ENCODE measurements at places on chromosomes 11 and 22.
A peak's percentile ranks its signal among the peaks of the same experiment; 100 is the strongest.

DNA sequence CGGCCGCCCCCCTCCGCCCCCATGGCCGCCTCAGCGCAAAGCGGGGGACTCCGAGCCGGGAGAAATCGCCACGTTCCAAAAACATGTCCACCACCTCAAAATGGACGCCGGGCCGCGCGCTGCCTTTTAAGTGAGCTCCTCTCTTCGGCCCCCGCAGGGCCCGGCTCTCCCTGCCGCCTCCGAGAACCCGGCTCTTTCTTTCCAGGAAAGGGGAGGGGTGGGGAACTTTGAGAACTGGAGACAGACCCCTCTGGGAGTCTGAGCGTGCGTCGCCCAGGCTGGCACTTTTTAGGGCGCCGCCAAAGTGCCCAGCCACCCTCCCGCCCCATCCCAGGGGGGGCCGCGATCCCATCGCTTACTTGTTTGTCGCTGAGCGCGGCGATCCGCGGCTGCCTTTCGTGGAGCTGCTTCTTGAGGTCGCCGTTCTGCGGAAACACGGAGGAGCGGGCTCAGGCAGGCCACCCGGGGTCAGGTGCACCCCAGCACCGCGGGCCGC lies 1.6 kb downstream of the PHF21B start:
- peak overlapping the region; percentile 69 for H3K4me3 ChIP-seq
- H3K27ac ChIP-seq, result peak overlapping the region; percentile 83
- H3K36me3 ChIP-seq, result no peaks in the 10 kb centered on the region
- H3K27me3 ChIP-seq, result peaks cover 9% of the 10 kb centered on the region
- DNase-seq, result no peak

DNA sequence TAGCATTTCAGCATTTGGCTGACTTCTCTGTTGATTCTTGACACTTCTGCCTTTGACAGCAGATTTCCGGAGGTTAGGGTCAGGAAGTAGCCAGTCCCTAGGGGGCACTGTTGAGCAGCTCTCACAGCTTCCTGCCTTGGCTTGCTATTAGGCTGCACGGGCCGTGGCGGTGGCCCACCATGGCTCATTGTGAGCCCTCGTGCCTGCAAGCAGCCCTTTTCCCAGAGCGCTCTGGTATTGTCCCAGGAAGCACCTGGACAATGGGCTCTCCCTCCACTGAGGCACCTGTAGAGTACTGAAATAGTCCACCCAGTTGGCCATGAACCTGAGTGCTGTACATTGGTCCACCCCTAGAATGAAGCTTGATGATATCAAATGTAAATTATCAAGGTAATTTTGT lies 100.2 kb upstream of the GAL start:
- no peak for DNase-seq
- no peak overlapping the region for H3K4me3 ChIP-seq
- peaks cover 8% of the 10 kb centered on the region for H3K4me1 ChIP-seq
- H3K27me3 ChIP-seq, result no peaks in the 10 kb centered on the region
- peaks cover 85% of the 10 kb centered on the region for H3K36me3 ChIP-seq

DNA sequence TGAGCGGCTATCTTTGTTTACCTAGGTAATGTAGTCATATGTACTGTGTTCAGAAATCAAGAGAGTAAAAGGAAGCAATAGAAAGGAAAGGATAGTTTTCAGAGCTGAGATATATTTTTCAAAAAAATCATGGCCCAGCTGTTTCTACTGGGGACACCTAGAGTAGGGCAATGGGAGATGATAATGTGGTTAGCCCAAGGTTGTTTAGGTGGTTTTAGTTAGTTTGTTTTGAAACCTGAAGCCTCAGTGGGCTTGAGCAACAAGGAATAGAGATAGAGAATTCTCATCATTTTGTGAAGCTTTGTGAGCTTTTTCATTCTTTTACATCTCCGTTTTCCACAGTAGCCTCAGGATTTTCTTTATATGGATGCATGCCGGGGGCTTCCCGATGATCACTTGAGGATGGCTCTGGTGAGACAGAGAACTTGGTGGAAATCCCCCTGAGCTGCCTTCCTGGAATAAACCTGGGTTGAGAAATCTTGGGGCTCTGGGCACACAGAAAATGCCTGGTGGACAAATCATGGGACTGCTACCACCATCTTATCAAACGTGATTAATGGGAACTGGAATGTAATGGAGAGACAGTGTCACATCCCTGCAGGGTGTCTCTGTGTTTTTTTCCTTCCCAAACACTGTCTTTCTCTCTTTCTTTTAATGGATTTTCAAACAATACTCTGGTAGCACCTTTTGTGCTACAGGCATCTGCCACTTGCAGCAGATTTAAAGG lies 49.0 kb downstream of the ARHGAP42 start:
- DNase-seq, result no peak
- H3K27ac ChIP-seq, result no peak overlapping the region
- H3K36me3 ChIP-seq, result no peaks in the 10 kb centered on the region
- H3K4me1 ChIP-seq, result peaks cover 23% of the 10 kb centered on the region

GRCh38 chr11:45772449-45772774 lies 32.5 kb upstream of the SLC35C1 start:
- peaks cover 5% of the 10 kb centered on the region for H3K4me1 ChIP-seq
- H3K27me3 ChIP-seq, result no peaks in the 10 kb centered on the region
- H3K36me3 ChIP-seq, result no peaks in the 10 kb centered on the region

DNA sequence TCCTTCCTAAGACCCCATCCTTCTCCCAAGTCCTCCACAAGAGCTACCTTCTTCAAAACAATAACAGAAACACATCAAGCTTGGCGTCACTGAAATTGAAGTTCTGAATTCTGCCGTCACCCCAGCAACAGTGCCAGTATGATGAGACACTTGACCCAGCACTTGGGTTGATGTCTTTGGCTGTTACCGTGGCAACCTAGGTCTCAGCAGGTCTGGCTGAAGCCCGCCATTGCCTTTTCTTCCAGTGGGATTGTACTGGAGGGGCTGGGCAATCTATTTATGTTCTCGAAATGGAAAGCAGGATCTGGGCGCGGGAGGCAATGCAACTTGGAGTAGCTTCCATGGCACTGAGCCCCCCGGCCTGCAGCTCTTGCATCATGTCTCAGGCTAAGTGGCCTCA lies 23.8 kb downstream of the NPTXR start:
- H3K36me3 ChIP-seq, result no peaks in the 10 kb centered on the region
- H3K4me1 ChIP-seq, result no peaks in the 10 kb centered on the region
- H3K27ac ChIP-seq, result no peak overlapping the region

GRCh38 chr11:120482149-120482548 lies 29.4 kb upstream of the GRIK4 start:
- H3K27me3 ChIP-seq, result no peaks in the 10 kb centered on the region
- no peaks in the 10 kb centered on the region for H3K4me1 ChIP-seq
- no peak for DNase-seq
- H3K36me3 ChIP-seq, result peaks cover 19% of the 10 kb centered on the region

- no peaks in the 10 kb centered on the region for H3K4me1 ChIP-seq
- no peak overlapping the region for H3K4me3 ChIP-seq
- no peak overlapping the region for H3K27ac ChIP-seq
- no peaks in the 10 kb centered on the region for H3K27me3 ChIP-seq
- no peak for DNase-seq
Measured at GRCh38 chr11:79699246-79699645, 258.4 kb upstream of the TENM4 start.

DNA sequence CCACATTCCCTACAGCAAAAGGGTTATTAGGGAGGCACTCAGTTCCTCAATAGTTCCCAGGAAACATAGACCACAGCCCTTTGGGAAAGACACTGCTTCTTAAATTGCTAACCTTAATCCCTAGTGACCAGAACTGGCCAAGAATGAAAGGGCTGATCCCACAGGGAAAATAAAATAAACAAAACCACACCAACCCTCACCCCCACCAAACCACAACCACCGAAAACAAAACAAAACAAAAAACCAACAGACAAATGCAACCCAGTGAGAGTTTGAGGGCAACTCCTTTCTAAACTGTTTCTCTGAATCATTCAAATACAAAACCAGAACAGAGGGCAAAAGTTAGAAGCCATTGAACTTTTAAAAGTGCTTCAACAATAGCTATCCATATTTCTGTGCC lies 57.2 kb downstream of the NAV2 start:
- DNase-seq, result no peak

- no peaks in the 10 kb centered on the region for H3K4me1 ChIP-seq
- DNase-seq, result no peak
- H3K36me3 ChIP-seq, result no peaks in the 10 kb centered on the region
- H3K27ac ChIP-seq, result no peak overlapping the region
- H3K27me3 ChIP-seq, result no peaks in the 10 kb centered on the region
- no peak overlapping the region for H3K4me3 ChIP-seq
Measured at GRCh38 chr11:28343304-28344233, 235.4 kb downstream of the METTL15 start.

GRCh38 chr22:38097557-38098409 lies 12.7 kb downstream of the BAIAP2L2 start:
- no peak for DNase-seq
- no peak overlapping the region for H3K4me3 ChIP-seq
- no peak overlapping the region for H3K27ac ChIP-seq
- H3K4me1 ChIP-seq, result peaks cover 12% of the 10 kb centered on the region
- H3K36me3 ChIP-seq, result no peaks in the 10 kb centered on the region

- no peaks in the 10 kb centered on the region for H3K27me3 ChIP-seq
- H3K27ac ChIP-seq, result no peak overlapping the region
- H3K4me1 ChIP-seq, result no peaks in the 10 kb centered on the region
- no peaks in the 10 kb centered on the region for H3K36me3 ChIP-seq
- H3K4me3 ChIP-seq, result no peak overlapping the region
Measured at GRCh38 chr11:86119077-86119476, 50.2 kb upstream of the PICALM start.

DNA sequence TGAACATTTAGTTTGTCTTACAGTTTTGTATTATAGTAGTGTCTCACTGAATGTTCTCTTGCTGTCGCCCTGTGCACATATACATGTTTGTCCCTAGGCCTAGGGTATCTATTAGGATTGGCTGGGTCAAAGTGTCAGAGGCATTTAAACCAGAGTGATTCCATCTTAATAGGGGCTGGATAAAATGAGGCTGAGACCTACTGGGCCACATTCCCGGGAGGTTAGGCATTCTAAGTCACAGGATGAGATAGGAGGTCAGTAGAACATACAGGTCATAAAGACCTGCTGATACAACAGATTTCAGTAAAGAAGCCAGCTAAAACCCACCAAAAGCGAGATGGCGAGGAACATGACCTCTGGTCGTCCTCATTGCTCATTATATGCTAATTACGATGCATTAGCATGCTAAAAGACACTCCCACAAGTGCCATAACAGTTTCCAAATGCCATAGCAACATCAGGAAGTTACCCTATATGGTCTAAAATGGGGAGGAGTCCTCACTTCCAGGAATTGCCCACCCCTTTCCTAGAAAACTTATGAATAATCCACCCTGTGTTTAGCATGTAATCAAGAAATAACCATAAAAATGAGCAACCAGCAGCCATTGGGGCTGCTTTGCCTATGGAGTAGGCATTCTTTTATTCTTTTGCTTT lies 82.6 kb downstream of the LDLRAD3 start:
- no peaks in the 10 kb centered on the region for H3K36me3 ChIP-seq
- H3K4me1 ChIP-seq, result no peaks in the 10 kb centered on the region
- DNase-seq, result no peak
- no peaks in the 10 kb centered on the region for H3K27me3 ChIP-seq
- H3K4me3 ChIP-seq, result no peak overlapping the region
